Muscle of leg (tissue), 16 donors: ENCODE measurements at places on chromosomes 12 and 14.

DNA sequence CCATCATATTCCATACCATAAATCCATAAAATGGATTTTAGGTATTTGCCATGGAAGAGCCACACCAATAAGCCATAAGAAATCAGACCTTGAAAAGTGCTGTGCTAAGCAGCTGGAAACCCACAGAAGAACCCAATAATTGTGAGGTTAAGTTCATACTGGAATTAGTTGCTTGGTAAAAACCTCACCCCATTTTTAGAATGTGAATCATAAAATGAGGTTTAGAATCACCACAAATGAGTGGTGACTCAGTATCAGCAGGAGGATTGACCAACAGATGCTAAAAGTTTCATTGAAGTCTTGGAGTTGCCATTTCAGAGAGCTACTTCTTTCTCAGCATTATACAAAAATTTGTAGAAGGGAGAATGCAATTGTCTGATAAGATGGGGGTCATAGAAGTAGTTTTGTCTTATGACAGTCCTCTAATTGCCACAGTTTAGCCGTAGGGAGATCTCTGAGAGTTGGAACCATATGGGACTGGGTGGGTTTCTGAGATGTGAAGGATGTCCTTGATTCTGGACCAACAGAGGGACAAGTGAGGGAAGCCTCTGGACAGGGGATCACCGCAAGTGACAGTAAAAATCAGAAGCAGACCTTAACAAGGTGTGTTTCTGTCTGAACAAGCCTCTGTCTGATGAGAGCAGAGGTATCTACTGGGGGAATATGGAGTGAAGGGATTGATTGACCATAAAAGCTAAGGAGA, 1.4 kb upstream of the STON2 start:
- no peak for DNase-seq

DNA sequence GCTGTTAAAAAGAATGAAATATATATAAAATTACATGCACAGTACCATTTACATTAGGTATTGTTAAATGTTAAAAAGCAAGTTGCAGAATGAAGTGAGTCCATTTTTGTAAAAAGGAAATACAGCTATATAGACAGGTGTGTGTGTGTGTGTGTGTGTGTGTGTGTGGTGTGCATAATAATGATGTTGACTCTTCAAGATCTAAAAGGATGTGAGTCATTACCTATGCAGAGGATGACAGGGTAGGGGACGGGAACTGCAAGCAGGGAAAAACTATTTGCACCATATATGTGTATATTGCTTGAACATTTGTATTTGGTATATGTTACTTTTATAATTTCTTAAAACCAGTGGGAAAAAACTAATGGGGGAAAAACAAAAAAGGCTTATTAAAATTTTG, 3.1 kb downstream of the C14orf39 start:
- DNase-seq, result no peak

- no peak for DNase-seq
These were observed 10.6 kb downstream of the CEP128 start for GRCh38 chr14:80930836-80931389.

DNA sequence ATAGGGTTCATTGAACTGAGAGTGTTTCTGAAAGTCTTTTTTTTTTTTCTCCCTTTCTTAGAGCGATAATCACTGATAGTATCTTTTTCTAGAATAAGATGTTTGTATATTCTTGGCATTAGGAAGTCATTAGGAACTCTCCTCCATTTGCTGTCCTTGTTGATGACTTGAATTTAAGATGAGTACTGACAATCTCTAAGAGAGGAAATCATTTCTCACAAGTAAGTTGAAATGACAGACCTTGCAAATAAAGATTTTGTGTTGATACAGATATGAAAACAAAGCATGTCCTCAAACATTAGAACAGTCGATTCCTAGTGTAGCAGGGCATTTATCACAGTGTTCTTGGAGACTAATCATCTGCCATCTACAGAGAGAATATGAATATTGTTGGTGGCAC, 458.4 kb upstream of the SYT1 start:
- no peak for DNase-seq

- DNase-seq, result no peak
These were observed 271.7 kb downstream of the PDZRN4 start for GRCh38 chr12:41459906-41460214.

- DNase-seq, result no peak
These were observed 14.5 kb upstream of the WDR89 start for GRCh38 chr14:63656194-63656593.

GRCh38 chr14:89667983-89668382, 250.9 kb upstream of the FOXN3 start:
- DNase-seq, result no peak

- peak; percentile 41 for DNase-seq
These were observed 177.1 kb downstream of the CACNA1C start for GRCh38 chr12:2229661-2230539.

- DNase-seq, result no peak
These were observed 62.7 kb upstream of the HECTD1 start for GRCh38 chr14:31270196-31270772.

DNA sequence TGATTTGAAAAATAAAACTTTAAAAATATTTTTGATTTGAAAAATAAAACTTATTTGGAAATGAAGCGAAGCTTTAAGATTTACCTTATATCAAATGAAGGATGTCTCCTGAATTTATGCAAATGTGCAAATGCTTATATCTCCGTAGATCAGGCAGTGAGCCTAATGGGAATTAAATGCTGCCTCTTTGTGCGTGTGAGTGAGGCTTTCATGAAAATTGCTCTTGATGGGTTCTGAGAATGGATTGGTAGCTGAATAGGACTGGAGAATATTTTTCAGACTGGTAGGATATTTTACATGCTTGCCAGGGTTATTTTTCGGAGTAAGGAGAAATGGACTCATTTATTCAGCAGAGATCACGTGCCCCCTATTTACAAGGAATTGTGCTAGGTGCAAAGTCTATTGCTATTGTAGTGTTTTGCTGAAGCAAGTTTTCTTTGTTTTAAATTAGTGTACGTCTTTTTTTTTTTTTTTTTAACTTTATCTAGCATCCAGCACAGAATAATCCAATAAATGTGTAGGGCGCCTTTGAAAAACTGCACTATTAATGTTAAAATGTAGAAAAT, 2.4 kb downstream of the VRK1 start:
- DNase-seq, result no peak

- peak; percentile 65 for DNase-seq
These were observed 283.6 kb downstream of the CACNA1C start for GRCh38 chr12:2336409-2336829.

DNA sequence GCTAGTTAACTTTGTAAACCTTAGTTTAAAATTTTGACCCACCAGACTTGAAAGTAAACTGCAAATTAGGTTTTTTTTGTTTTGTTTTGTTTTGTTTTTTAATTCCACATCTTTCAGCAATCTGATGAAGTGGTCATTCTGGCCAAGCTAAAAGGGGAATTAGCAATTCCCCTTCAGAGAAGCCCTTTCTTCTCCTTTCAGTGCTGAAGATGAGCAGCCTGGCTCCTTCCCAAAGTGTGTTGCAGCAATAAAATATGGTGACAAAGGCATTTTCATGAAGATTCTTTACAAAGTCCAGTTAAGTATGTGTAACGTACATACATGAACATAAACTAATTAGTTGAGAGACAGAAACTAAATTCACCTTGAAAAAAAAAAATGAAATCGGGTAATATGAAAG, 380.1 kb downstream of the NOVA1 start:
- DNase-seq, result peak; percentile 65

DNA sequence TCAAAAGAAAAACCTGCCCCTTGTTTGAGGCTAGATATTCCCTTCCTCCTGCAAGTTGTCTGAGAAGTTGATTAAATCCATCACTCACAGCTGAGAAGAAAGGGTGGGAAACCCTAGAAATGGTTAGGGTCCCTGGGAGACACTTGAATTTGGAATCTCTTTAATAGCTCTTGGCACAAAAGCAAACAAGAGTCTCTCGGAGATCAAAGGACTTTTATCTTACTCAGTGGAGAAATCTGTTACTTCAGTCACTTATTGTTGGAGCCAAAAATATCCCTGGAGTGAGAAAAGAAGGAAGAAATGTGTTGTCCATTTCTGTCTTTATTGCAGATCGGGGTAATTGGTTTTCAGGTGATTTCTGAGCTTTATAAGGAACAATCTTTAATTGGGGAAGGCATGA, 47.0 kb downstream of the TMEM132C start:
- DNase-seq, result no peak

DNA sequence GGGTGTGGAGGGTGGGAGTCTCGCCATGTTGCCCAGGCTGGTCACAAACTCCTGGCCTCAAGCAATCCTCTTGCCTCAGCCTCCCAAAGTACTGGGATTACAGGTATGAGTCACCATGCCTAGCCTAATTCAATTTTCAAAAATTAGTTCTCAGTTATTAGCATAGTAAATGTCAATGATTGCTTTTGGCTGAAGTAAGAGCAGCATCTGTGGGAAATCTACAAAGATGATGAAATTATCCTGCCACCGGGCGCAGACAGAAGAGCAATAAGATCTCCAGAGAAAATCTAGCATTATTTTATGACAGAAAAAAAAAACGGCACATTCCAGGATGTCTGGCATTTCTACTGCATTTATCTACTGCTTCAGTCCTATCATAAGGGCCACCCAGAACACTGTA, 97.9 kb upstream of the DAAM1 start:
- no peak for DNase-seq

DNA sequence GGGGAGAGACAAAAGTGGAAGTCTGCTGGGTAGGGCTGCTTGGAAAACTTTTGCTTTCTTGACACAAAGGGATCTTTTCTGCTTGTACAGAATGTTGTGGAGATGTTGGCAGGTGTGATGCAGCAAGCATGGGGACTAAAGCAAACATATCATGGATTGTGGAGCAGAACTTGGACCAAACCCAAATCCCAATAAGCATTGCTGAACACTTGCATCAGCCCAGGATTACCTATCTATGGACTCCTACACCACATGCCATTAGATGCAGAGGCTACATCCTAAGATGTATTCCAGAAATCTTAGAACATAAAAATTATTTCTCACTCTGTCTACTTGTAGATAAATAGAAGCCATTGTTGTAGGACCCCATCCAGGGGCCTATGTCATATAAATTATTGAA, 44.7 kb upstream of the RERG start:
- DNase-seq, result no peak

GRCh38 chr14:105477660-105478397, 3.2 kb downstream of the CRIP2 start:
- peak; percentile 54 for DNase-seq

DNA sequence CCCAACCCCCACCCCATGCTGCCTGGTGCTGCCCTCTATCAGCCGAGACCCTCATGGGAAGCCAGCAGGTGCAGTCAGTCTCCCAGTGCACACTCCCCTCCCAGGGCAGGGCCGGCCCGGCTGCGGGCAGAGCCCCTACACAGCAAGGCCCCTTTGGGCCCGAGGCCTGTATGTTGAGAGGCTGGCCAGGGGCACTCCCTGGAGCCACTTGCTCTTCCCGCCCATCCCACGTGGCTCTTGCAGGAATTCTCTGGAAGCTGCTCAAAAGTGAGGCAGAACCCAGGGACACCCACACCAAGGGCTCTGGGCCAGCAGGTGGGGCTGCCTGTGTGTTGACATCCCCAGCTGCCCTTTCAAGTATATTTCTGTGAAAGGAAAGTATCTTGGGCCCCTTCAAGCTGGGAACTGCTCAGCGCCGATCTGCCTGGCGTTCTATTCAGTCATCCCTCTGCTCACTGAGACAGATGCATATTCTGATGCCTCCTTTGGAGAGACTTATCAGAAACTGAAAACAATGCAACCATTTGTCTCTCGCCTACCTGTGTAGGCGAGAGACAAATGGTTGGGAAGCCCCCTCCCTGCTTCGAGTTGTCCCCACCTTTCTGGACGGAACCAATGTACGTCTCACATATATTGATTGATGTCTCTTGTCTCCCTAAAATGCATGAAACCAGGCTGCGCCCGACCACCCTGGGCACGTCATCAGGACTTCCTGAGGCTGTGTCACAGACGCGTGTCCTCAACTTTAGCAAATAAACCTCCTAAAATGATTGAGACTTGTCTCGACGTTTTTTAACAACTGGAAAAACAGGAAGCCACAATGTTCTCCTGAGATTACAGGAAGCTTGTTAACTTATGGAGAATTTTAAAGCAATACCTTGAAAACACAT, 6.0 kb downstream of the GPR132 start:
- DNase-seq, result peak; percentile 64

GRCh38 chr12:8628731-8629130, 16.1 kb upstream of the AICDA start:
- DNase-seq, result no peak

DNA sequence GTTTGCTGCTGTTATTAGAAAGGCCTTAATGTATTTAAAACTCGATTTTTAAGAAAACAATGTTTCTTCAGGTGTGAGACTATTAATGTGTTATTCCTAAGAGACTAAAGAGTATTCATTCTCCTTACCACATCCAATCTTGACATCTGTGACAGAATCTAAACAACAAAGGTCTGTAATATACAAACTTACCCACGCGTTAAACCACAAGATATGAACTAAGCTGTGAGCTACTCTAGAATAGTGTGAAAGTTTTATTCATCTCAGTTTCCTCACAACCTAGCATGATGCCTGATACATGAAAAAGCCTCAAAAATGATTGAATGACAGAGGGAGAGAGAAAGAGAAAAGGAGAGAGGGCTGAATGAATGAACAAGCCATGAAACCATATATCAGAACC, 117.3 kb upstream of the COCH start:
- no peak for DNase-seq

GRCh38 chr14:44854114-44854513, 107.6 kb downstream of the KLHL28 start:
- no peak for DNase-seq

- DNase-seq, result no peak
These were observed 373.3 kb downstream of the TMEM132D start for GRCh38 chr12:129530517-129530916.

DNA sequence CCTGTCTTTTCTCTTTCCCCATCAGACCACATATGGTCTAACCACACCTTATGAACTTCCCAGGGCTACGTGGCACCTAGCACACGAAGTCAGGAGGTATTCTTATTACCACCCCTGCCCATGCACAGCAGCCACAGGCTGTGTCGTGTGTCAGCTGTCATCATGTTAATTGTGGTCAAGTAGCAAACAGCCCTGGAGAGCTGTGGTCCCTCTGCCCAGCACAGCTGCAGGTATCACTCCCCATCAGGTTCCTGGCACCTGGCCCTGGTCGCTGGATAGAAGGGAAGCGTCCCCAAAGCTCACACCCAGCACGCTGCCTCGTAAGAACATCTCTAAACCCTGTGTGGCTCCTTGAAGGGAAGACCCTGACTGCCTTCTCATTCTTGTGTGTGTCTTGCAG, 45.4 kb downstream of the CLMN start:
- DNase-seq, result no peak

DNA sequence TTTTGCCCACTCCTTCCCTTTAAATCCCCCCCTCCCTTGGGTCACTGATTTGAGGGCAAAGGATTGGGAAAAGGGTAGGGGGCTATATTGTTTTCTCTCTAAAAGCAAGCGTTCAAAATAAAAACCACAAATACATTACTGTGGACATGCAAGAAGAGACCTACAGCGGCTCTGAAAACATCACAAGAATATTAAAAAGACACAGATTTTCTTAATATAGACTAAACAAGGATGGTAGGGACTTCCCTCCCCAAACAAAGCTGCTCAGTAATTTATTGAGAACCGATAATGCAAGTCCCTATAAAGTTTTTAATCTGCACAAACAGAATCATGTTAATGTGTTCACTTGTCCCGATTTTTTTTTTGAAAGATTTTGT, 12.9 kb downstream of the TBX3 start:
- no peak for DNase-seq

GRCh38 chr12:125092108-125092871, 27.1 kb downstream of the AACS start:
- no peak for DNase-seq
